ENCODE measurements at places on chromosomes 2 and 18.

- no peak for DNase-seq
Observed at GRCh38 chr2:220394433-220394832, 767.0 kb downstream of the SLC4A3 start.

- no peak for DNase-seq
Observed at GRCh38 chr2:1162768-1163584, 212.3 kb downstream of the SNTG2 start.

- DNase-seq, result peak; percentile 3
Observed at GRCh38 chr2:144942516-144943256, 422.8 kb upstream of the ZEB2 start.

- DNase-seq, result peak; percentile 48
Observed at GRCh38 chr18:10453806-10454680, at the start of gene APCDD1. Gene APCDD1, plus strand, starts transcription at chr18:10454635. Its CDS starts 347 bp downstream, at chr18:10454982.

DNA sequence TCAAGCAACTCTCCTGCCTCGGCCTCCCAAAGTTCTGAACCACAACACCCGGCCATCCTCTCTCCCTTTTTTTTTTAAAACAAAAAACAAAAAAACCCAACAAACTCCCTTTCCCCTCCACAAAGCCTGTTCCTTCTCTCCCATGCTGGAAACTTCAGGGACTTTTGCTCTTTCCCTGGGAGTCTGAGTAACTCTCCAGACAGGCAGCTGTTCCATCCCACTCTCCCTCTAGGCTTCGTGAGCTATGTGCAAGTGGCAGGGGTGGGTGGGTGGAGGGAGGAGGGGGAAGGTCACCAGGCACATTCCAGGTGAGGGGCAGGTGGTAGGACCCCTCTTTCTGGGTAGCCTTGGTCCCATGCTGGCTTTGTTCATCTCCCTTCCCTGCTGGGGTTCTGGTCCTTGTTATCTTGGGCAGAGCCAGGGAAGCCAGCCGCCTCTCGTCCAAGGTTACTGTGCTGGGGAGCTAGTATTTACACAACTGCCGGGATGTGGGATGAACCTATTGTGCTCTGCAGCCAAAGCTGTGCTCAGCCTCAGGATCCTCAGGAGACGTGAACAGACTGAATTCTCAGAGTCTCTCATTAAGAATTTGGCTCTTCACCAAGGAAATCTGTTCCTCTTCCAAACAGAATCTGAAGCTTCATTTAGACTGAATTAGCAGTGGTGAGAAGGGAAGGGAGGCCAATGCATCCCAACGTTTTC lies 106.9 kb downstream of the LIPG start:
- no peak for DNase-seq

DNA sequence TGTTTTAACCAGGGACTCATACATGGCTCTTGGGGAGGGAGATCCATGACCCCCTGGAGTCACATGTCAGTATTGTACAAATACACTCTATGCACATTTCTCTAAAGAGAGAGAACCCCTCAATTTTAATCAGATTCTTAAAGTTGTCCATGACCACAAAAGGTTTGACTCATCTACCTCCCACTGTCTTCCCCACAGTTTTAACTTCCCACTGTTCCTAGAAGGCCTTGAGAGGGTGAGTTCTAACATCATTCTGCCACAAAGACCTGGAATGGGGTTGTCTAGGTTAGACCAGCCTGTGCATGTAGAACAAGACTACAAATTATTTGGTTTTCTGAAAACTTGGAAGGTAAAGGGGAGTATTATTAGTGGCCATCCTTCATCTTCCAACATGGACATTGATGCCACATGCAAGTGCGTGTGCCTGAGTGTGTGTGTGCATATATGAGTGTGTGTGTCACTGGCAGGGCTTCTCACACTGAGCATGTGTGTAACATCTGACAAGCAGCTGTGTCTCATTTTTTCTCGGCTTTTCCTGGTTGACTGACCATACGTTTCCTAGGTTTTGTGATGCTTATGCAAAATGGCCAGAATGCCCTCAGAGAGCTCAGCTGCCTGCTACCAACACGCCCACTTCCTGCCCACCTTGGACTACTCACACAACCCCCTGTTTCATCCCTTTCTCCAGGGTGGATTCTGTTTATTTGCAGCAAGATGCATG lies 94.6 kb upstream of the LGALSL start:
- no peak for DNase-seq

- peak; percentile 43 for DNase-seq
Observed at GRCh38 chr2:15730545-15731212, 139.0 kb downstream of the DDX1 start.

GRCh38 chr2:102350137-102350793 lies 5.3 kb upstream of the IL18R1 start:
- no peak for DNase-seq

DNA sequence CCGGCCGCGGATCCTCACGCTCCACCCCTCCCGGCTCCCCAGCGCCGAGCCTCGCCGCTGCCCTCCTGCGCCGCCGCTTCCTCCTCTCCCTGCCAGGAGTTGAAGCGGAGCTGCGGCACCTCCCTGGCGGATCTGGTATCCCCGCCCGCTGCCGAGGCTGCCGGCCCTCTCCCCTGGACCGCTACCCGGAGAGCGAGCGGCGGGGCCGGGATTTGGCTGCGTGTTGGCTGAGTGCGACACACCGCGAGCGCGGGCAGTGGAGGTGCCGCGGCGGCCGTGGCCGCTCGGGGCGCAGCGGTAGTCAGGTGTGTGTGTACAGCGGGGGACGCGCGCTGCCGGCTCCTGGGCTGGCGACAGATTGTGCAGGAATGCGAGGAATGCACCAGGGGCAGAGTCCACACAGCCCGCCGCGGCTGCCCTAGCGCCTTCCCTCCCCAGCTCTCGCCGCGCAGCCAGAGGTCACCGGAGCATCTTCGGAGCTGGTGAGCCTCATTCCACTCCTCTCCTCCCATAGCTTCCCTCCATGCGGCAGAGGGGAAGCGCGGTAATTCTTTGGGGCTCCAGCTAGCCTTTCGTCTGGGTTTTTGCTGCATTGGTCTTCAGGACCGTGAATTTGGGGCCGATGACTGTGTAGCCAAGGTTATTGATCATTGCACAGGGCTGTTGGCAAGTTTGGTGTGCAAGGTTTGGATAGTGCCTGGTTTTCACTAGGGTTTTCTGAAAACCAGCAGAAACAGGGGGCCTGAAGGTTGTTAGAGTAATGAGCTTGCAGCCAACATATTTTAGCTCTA lies 1.3 kb downstream of the PKP4 start:
- peak; percentile 38 for DNase-seq

GRCh38 chr18:59837586-59837985 lies 62.2 kb upstream of the PMAIP1 start:
- peak; percentile 25 for DNase-seq

- DNase-seq, result no peak
Observed at GRCh38 chr2:152161598-152161997, 14.0 kb downstream of the STAM2 start.

DNA sequence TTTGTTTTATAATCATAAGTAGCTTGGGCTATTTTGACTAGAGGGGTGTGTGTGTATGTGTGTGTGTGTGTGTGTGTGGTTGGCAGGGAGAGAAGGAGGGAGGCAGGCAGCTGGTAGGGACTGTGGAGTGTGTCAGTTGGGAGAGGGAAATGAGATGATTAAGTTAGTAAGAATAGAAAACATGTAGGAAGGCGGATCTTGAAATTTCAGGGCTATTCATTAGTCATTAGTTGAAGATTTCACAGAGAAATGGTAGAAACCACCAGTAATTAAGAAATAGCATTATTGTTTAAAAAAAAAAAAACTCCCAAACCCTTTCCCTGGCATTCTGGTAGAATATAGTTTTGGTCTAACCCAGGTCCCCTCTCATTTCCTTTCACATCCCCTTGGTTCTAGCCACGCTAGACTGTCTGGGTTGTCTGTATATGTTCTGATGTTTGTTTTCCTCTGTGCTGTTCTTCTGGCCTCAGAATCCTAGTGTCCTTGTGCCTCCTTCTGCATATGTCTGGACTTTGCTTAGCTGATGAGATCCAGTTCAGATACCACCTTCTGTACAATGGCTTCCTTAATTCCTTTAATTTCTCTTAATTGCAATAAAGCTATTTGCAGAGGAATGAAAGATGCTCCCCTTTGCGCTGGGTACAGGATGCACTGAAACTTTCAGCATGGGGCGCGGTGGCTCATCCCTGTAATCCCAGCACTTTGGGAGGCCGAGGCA lies 161.6 kb downstream of the NEDD4L start:
- no peak for DNase-seq

DNA sequence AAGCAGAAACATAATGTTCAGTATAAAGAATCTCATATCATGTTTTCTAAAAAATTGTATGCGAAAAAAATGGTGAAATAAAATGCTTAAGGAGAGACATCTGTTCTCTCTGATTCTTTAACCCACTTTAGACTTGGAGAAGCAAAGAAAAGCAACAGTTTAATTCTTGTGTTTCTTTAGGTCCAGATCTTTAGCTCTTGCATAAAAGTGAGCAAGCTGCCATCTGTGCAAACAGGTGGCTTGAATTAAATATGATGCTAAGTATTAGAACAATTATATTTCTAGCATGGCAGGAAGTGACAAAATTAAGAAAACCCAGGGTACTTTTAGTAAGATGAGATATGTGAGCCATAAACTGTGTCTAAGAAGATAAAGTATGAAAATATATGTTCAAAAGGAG lies 1038.3 kb downstream of the DPP10 start:
- no peak for DNase-seq

DNA sequence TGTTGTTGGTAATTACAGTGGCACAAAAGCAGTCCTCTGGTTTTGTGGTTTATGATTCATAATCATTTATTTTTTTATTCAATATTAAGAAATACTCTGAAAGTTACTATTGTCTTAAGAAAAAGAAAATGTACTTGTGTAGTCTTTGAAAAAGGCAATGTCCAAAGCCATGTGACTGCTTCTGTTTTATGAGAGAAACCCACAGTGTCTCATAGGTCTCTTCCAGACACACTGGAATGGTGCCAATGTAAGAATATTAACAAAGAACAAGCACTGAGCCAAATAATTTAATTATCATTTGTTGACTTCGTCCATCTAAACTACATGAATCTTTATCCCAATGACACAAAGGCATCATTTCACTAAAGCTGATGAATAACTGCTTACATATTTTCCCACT lies 62.5 kb downstream of the RPRM start:
- no peak for DNase-seq

DNA sequence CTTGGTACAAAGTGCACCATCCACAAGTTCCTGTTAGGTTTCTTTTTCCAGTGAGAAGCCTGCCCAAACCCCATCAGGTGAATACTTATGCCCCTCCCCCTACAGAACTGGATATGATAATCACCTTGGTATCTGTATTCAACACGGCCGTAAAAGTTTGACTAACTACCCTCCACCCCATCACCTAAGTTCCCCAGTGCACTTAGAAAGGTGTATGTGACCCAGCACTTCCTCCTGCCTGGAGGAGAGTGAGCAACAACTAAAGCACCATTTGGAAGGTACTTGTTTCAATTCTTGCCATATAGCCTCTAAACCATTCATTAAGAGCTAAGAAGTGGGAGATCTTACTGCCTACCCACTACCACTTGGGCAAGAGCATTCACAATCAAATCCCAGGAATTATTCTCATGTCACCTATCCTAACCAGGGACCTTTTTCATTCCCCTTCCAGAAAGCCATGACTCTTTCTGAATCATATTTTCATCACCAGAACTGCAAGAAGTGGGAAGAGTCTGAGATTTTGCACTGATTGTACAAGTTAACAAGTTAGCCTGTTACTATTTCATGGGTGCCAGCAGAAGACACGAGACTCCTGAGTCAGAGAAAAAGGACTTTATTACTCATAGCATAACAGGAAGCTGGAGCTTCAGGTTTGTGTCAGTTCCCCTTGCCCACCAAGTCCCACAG lies 53.5 kb upstream of the NDUFV2 start:
- DNase-seq, result no peak

DNA sequence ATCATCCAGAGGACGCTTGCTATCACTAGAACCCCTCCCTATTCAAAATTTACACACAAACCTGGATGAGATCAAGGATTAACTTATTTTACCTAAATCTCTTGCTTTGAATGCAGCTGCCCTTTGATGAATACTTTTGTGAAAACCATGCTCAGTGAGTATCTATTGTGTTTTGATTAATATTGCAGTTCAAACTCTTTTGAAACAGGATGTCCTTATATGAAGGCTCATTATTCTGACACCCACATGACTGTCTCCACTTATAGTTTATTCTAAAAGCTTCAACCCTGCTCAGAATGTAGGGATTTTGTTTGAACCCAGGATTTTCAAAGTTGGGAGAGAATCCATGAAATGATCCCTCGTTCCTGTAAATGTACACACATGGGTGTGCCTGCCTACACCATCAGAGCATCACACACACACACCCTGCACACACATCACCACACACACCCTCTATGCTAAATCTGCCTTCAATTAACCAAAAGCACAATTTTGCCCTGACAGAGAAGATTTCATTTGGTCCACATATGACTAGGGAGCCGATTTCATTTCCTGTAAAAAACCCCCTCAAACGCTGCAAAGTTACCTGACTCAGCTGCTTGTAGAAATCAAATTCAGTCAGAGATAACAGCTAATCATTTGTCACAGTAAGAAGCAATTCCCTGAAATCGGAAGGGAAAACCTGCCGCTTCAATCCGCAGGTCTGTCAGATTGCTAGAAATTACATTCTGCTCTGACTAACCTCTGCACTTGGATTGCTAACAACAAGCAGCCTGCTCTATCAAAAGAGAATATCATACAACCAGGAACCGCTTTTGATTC lies 65.2 kb downstream of the ZEB2 start:
- no peak for DNase-seq

GRCh38 chr18:22015156-22015555 lies 154.2 kb upstream of the GATA6 start:
- DNase-seq, result no peak

- DNase-seq, result no peak
Observed at GRCh38 chr18:32459361-32460101, 11.2 kb downstream of the GAREM1 start.

GRCh38 chr2:105515581-105516415 lies 116.9 kb upstream of the FHL2 start:
- no peak for DNase-seq

- no peak for DNase-seq
Observed at GRCh38 chr2:26640331-26640745, 828 bp downstream of the CIB4 start.

GRCh38 chr2:177393824-177394593 lies 1.4 kb downstream of the AGPS start:
- DNase-seq, result no peak

- DNase-seq, result no peak
Observed at GRCh38 chr18:2644535-2644934, 11.0 kb upstream of the SMCHD1 start.

DNA sequence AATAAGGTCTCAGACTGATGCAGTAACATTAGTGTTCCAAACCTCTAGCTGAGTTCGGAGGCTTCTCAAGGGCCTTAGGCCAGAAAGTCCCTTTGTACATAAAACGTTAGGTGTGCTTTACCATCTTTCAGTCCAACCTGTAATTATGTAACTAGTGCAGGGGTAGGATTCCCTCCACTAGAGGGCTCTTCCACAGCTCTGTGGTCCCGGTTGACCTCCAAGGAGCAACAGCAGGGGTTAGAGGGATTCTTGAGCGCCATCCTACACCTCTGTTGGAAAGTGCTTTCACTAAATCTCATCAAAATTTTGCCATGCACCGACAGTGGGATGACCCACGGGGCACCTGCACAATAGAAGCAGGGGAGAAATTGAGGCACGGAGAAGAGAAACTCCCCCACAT lies 155.8 kb upstream of the LRP1B start:
- DNase-seq, result no peak

GRCh38 chr18:31658670-31659575 lies 25.5 kb downstream of the B4GALT6 start:
- no peak for DNase-seq
